CD4-positive, CD25-positive, alpha-beta regulatory T cell (primary cell): ENCODE measurements at places on chromosomes 1 and 21.
A peak's percentile ranks its signal among the peaks of the same experiment; 100 is the strongest.

DNA sequence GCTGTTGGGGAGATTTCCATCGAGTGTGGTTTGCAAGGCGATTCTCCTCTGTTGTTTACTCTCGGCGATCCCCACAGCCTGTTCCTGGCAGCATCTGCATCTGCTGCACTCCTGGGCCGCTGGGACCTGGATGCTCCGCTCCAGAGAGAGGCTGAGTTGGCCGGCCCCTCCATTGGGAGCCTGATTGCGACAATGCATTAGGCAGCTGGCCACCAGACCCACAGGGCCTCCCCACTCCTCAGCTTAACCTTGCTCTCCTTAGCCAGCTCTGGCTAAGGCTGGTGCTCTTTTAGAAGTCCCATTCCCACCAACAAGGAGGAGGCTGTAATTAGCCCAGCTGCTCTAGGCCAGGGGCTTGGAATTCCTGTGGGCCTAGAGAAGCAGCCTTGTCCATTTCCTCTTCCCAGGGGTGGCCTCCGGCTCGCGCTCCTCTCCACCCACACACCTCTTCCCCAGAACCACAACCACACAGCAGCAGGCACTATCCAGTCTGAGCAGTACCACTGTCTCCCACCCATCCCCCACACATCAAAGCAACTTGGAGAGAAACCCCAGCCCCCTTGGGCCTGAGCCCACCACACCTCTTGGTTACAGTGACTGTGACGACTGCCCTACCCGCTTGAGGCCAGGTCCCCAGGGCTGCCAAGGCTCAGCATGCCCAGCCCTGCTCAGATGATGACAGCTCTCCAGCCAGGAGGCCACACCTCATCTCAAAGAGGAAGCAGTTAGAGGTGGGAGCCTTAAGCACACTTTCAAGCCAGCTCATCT, 193.8 kb upstream of the EDN2 start:
- no peak for DNase-seq

GRCh38 chr1:21596628-21597027, 72.5 kb downstream of the RAP1GAP start:
- no peak for DNase-seq

- no peak for DNase-seq
Measured at GRCh38 chr1:235649368-235650163, at the start of gene GNG4. GNG4 (minus strand) TSS chr1:235649784; CDS start chr1:235583838, 65,946 bp downstream.

GRCh38 chr1:183933528-183934179, 103.9 kb downstream of the COLGALT2 start:
- no peak for DNase-seq

DNA sequence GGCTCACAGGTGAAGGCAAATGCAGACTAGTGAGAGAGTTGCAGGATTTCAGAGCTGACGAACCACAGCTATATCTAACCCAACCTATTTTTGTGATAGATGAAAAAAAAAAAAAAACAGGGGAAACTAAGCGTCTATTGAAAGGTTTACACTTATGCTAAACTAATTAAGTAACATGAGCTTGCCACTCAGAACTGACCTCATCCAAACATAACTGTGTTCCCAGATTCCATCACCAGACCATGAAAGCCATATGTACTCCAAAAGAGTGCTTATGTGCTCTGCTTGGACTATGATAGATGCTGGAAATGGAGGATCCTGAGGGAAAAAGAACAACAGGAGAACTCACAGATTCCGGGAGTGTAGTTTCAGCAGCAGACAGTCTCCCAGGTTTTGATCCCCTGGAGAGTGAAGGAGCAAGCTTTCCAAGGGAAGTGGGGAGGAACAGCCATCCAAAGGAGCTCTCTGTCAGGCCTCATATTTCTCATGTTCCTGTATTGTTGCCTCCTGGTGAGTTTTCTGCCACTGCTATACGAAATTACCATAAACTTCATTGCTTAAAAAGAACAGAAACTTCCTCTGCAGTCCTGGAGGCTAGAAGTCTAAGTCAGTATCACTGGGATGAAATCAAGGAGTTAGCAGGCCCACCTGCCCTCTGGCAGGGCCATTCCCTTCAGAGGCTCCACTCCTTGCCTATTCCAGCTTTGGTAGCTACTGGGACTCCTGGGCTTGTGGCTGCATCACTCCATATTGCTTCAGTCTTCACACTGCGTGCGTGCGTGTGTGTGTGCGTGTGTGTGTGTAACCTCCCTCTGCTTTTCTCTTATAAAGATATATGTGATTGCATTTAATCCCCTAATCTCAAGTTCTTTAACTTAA, 38.1 kb downstream of the NIBAN1 start:
- no peak for DNase-seq

DNA sequence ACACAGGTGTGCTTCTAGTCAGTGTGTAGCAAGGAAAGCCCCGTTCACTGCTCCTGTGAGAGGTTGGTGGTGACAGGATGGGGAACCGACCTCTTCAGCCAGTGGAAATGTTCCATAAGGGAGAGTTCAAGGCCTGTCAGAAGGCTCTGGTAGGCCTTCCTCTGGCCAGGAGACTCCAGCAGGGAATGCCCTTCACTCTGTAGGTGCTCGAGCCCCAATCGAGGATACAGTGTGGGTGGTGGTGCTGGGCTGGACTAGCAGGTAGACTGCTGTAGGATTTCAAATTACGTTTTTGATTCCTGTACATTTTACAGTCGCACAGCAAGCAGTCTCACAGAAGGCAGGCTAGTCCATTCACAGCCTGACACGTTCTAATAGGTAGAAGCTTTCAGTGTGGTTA, 37.8 kb downstream of the NCF2 start:
- DNase-seq, result no peak

- DNase-seq, result no peak
Measured at GRCh38 chr1:3928586-3928985, 28.5 kb upstream of the C1orf174 start.

DNA sequence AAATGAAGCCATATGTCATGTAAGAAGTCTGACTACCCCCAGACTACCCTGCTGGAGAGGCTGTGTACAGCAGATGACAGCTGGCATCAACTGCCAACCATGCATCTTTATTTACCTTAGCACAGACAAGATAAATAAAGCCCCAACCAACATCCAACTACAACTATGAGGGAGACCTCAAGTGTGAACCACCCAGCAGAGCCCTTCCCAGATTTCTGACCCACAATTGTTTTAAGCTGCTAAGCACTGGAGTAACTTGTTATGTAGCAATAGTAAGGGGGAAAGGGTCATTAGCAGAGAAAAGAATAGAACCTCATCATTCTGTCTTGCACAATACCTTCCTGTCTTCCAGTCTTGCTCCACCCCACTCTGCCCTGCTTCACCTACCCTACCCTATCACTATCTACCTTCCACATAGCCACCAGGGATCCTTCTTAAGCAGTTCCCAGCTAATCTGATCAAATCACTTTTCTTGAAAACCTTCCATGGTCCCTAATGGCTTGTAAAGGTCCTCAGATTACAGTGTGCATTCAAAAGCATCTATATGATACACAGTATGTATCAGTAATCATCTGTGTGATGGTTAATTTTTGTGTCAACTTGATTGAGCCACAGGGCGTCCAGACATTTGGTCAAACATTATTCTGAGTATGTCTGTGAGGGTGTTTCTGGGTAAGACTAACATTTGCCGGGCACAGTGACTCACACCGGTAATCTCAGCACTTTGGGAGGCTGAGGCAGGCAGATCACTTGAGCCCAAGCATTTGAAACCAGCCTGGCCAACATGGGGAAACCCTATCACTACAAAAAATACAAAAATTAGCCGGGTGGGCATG, 19.6 kb upstream of the RBM15 start:
- no peak for DNase-seq

DNA sequence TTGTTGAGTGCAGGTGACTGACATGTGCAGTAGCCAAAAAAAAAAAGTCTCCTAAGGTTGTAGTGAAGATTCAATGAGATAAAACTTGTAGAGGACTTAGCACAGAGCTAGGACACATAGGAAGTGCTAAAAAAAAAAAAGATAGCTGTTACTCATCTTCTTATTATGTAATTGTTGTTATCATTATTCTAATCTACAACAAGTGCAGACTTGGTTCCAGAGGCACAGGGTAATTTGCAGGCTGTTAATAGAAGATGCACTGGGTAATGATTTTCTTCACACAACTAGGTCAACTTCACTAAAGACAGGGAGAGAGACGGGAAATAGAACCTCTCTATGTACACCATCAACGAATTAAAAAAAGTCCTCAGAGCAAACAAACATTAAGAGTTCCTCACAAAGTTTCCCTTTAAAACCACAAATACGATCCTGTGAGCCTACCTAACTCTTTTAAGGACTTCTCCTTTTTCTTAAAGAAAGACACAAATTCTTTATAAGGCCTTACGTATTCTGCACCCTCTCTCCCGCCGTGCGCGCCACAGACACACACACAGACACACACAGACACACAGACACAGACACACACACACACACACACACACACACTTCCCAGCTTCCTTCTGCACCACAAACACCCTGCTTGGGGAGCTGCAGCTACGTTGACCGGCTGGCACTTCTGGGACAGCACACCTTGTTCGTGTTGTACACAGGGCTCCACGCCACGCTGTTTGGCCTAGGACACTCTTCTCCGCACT, 49.8 kb upstream of the GADD45A start:
- no peak for DNase-seq

GRCh38 chr1:169814265-169814664, 19.6 kb upstream of the METTL18 start:
- peak; percentile 43 for DNase-seq

GRCh38 chr1:3852711-3853485, 4.1 kb downstream of the CEP104 start:
- DNase-seq, result no peak

DNA sequence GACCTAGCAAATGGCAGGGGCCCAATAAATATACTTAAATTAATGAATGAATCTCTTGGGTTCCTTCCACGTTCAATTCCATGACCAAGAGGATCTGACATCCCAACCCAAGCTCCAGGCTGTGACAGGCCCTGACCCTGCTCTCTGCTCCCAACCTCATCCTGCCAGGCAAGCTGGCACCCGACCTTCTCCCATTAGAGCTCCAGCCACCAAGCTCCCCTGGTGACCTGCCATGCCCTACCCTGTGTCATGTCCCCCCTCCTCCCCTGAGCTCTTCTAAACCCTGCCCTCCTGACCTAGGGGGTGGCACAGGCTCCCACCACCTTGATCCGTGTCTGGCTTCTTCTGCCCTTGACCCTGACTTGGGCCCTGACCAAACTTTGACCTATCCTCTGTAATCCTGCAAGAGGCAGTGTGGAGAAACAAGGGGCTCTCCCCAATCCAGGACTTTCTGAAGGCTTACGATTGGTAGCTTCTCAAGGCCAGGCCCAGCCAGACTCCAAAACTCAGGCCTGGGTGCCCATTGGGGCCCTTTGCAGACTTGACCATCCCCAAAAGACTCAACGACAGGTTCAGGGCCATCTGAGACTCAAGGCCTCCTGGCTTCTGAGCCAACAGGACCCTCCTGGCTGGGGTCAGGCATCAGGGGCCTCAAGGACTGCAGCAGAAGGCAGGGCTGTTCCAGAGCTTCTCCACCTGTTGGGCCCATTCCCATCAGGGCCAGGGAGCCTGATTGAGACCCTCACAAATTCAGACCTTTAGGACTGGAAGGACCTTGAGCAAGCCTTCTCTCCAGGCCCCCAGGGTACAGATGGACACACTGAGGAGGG, 249.0 kb downstream of the PTPRU start:
- no peak for DNase-seq

GRCh38 chr1:7989762-7990428, 28.4 kb downstream of the PARK7 start:
- no peak for DNase-seq

GRCh38 chr1:35282172-35282571, 13.7 kb downstream of the ZMYM4 start:
- no peak for DNase-seq

- no peak for DNase-seq
Measured at GRCh38 chr1:56584910-56585528, 5.7 kb upstream of the PLPP3 start.

DNA sequence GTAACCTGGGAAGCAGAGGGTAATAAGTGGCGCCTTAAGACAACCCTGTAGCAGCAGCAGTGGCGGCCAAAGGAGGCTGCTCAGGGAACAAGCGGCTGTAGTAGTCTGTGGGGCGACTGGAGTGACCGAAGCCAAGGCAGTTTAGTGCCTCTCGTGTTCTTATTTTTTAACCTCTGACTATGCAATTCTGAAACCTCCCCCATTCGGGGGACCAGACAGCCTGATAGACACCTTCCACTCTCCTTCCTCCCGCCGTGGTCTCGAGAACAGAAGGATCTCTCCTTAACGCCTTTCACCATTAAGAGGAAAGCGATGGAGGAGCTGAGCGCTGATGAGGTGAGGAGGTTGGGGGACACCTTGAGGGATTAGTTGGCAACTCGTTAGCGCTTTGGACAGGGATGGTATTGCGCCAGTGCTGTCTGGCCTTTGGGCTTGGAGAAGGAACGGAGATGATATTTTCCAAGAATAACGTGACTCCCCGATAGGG, 644 bp downstream of the UBE4B start:
- DNase-seq, result no peak

- no peak for DNase-seq
Measured at GRCh38 chr1:169024800-169025271, 81.7 kb upstream of the ATP1B1 start.

DNA sequence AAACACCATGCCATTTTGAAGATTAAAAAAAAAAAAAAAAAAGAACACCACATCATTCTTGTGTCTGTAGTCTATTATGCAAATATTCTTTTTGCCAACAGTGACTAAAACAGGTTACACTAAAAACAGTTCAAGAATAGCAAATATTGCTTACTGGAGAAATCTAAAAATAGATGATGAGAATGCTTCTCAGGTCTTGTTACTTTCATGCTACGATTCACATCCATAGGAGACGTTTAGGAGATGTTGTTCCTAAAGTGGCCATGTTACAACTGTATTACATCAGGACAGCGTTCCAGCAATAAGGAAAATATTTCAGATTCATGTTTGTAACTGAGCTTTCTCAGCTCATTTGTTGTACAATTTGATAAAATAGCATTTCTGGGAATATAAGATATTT, 32.3 kb downstream of the RAB3GAP2 start:
- no peak for DNase-seq

GRCh38 chr1:94279038-94279437, 41.7 kb upstream of the ARHGAP29 start:
- no peak for DNase-seq

GRCh38 chr1:89538361-89538760, 13.7 kb downstream of the LRRC8B start:
- no peak for DNase-seq

DNA sequence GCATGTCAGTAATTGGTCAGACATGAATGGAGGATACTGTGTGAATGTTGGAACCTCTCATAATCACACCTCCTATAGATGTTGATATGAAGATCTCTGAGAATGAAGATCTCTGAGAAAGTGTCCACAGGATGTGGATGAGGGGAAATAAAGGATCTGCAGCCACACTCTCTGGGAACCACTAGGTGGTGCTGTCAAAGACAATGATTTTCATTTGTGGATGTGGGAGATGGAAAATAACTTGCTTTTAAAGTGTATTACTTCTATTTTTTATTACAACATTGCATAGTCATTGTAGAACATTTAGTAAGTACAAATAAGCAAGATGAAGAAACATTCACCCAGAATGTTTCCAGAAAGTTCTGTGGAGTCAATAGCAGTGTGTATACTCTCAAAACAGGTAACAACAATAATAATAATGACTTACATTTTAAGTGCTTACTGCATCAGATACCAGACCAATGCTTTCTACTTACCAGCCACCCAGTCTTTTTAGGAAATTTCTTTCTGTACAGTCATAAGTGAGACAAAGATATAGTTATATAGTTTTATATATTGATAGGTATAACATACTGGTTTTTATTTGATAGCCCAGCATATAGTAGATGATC, 128.2 kb downstream of the ATG4C start:
- DNase-seq, result peak; percentile 20

- no peak for DNase-seq
Measured at GRCh38 chr1:11316701-11317100, 43.7 kb downstream of the UBIAD1 start.
